Kidney (tissue), 22 donors: ENCODE measurements at places on chromosomes 11 and 22.

- peak; percentile 37 for DNase-seq
These were observed 233.4 kb downstream of the ST3GAL4 start for GRCh38 chr11:126588630-126589491.

DNA sequence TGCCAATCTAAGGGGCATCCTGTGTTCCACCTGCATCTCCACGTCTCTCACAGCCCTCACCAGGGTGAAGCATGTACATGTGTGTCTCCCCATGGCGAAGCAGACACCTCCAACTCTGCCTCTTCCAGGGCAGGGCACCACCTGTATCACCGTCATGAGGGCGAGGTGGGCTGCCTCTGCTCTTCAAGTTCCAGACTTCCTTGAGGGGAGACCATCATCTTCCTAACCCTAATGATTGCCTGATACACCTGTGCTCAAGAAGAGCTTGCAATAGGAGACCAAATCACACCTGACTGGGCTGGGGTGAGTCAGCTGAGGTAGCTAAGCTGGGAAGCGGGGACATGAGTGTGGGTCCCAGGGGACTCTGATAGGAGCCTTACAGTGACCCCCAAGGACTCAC, 43.7 kb downstream of the GAB4 start:
- DNase-seq, result no peak

- no peak for DNase-seq
These were observed 8.7 kb downstream of the UBASH3B start for GRCh38 chr11:122664188-122664587.

GRCh38 chr11:72234920-72235319, 9.1 kb downstream of the PHOX2A start:
- DNase-seq, result no peak

- no peak for DNase-seq
These were observed 200.1 kb upstream of the POU2AF2 start for GRCh38 chr11:111045407-111045803.

DNA sequence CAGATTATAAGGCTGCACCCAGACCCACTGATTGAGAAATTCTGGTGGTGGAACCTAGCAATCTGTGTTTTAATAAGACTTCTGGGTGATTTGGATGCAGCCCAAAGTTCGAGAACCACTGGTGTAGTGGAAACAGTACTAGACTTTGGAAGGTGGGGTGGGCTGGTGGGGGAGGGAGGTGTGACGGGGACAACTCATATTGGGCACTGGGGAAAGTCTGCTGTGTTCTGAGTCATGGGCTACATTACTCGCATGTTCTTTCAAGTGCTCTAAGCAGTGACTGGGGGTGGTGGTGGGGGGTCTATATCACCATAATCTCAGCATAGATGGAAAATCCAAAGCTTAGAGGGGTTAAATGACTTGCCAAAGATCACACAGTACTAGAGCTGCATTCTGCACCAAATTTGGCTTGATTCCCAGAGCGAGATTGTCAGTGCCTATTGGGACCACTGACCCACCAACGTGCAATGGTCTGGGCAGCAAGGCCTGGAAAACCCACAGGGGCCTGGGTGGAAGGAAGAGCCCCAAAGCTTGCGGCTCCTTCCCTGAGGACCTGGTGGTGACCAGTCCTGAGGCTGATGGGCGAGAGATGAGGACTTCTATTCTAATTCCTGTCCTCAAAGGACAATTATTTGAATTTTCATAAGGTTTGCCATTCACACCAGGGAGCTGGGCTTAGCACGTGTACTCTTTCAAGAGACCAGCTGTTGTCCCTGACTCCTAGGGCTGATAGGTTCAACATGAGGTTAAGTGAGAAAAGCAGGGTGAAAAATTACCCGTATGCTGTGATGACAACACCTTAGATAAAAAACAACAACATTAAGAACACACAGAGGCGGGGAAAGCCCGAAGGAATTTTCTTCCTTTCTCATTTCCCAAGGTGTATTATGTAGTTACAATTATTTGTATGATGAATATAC, 77.5 kb upstream of the NARS2 start:
- DNase-seq, result no peak

GRCh38 chr11:57425565-57426438, 1.1 kb downstream of the SLC43A3 start:
- DNase-seq, result peak; percentile 42

GRCh38 chr11:122368796-122369195, 252.8 kb upstream of the BLID start:
- no peak for DNase-seq

GRCh38 chr11:123183391-123184099, 11.5 kb downstream of the CLMP start:
- DNase-seq, result no peak

DNA sequence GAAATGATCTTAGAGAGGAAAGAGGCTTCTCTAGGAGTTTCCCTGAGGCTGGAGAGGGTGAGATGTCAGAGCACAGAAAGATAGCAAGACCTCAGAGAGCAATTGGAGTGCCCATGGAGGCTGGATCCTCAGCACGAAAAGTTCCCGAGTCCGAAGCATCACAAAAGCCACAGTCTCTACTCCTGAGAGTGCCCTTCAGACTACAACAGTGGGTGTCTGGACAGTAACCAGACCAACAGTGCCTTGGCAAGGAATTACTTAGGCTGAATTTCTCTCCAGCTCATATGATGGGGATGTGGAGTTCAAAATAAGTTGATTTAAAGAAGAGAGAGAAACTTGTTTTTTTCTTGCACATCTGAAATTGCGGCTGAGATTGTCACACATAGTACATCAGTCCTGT, 31.9 kb upstream of the PSMA1 start:
- no peak for DNase-seq

DNA sequence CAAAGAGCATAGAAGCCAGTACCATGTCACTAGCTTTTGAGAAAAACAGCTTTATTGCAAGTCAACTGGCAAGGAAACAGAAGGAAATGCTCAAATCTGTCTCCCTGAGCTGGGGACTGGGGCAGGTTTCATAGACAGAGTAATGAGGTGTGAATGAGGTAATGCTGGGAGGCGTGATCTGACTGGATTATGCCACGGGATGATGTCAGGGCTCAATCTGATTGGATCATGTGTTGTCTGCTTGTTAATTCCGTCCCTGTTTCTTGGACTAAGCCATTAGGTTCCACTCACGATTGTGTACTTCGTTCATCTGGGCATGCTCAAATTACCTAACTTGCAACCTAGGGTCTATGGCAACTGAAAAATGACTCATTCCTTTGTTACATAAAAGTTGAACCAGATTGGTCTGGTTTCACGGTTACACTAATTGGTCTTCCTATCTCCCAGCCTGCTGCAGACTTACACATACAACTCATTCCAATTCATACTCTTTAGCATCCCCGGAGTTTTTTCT, 20.2 kb upstream of the OR10A5 start:
- no peak for DNase-seq

DNA sequence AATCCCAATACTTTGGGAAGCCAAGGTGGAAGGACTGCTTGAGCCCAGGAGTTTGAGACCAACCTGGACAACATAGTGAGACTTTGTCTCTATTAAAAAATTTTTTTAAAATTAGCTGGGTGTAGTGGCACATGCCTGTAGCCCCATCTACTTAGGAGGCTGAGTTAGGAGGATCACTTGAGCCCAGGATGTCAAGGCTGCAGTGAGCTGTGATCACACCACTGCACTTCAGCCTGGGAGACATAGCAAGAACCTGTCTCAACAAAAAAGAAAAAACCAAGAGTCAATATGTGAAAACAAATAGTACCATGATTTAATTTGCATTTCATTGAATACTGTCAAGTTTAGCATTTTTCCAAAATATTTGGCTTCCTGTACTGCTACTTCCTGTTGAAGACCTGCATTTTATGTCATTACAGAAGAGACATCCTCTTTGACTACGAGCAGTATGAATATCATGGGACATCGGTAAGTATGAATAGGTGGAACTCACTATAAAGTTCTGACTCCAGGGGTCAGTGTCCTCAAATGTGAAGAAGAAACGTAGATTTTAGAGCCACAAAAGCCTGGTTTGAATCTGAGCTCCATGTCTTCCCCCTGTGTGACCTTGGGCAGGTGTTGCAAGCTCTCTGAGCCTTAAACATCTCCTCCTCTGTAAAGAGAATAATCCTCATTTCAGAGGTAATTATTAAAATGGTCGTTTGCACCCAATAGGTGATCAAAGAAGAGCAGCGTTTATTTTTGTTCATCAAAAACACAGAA, 16.0 kb downstream of the CDC45 start:
- peak; percentile 49 for DNase-seq

- DNase-seq, result peak; percentile 32
These were observed 224.5 kb downstream of the ADAMTS15 start for GRCh38 chr11:130672911-130673310.

- no peak for DNase-seq
These were observed 56.2 kb downstream of the OTOG start for GRCh38 chr11:17603056-17603825.

DNA sequence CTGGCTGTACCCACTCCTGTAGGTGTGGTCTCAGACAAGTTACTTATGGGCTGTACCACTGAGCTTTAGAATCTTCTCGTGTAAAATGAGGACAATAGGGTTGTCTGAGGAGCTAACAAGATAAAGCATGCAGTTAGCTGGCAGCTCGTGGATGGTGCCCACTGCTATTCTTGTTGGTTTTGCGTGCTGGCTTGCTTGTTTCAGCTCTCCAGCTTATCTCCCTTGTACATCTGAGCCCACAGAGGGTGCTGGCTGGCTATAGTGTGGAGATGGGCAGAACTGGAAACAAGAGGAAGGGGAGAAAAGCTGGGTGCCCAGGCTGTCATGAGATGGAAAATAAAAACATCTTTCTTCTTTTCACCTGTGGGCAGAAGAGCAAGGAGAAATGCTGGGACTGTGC, 46.5 kb upstream of the GALNT18 start:
- no peak for DNase-seq

GRCh38 chr11:75031224-75031753, 42.6 kb downstream of the NEU3 start:
- DNase-seq, result no peak

- DNase-seq, result no peak
These were observed 34.5 kb upstream of the RAPSN start for GRCh38 chr11:47483457-47483856.

GRCh38 chr11:27916541-27917100, 191.3 kb downstream of the KIF18A start:
- no peak for DNase-seq
